ENCODE measurements at places on chromosomes 11 and 22.
A peak's percentile ranks its signal among the peaks of the same experiment; 100 is the strongest.

DNA sequence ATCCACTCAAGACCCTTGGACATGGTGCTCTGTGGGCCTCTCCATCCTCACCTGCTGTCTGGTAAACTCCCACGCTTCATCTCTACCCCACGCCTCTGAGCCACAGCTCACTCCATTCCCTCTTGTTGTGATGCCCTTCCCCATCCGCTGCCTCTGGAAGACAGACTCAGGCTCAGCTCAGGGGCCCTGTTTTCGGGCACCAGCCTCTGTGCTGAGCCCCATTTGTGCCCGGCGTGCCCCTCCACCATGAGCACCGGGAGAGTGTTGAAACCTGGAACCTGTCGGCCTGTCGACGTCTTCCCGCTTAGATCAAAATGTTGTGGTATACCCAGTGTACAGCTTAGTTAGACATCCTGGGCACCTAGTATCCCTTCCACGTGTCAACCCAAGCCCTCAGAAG is 6.5 kb upstream of the SCUBE1 start:
- DNase-seq = no peak

DNA sequence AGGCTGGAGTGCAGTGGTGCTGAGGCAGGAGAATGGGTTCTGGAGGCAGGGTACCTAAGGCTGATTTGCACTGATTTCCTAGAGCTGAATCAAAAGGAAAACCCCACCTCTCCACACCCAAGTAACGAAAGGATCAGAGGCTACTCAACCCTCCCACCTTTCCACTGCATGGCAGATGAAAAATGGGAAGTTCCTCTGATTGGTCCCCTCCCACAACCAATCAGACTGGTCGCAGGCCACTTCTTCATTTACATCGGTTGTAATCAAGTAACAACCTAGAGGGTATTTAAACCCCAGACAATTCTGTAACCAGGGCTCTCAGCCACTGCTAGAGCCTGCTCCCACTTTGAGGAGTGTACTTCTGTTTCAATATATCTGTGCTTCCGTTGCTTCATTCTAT is 18.6 kb upstream of the PARVB start:
- DNase-seq = no peak

DNA sequence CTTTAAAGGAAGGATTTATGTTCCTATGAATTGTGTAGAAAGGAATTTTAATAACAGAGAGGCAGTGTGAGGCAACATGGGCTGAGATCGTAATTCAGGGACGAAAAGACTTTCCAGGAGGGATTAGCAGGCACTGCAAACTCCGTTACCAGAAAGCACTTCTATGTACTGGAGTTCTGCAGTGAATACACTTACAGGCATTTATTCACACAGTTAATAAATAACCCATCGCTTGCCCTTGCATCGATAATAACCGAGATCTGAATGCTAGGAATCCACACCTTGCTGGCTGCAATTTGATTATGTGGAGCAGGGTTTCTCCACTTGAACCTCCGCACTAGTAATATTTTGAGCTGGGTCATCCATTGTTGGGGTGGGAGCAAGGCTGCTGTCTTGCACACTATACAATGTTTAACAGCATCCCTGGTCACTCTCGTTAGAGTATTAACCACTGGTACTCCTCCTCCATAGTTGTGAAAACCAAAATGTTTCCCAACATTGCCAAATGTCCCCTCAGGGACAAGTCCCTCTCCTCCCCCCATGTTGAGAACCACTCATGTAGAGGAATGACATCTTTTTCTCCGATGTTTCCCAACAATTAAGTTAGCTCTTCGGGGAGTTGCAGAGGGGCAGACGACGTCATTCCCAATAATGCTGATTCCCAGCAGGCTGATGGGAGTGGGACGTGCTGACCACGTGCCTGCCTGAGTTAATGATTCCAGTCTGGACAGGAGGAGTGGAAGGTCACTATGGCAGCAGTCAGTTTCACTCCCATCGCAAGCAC is 99.5 kb downstream of the SNX19 start:
- DNase-seq = no peak

DNA sequence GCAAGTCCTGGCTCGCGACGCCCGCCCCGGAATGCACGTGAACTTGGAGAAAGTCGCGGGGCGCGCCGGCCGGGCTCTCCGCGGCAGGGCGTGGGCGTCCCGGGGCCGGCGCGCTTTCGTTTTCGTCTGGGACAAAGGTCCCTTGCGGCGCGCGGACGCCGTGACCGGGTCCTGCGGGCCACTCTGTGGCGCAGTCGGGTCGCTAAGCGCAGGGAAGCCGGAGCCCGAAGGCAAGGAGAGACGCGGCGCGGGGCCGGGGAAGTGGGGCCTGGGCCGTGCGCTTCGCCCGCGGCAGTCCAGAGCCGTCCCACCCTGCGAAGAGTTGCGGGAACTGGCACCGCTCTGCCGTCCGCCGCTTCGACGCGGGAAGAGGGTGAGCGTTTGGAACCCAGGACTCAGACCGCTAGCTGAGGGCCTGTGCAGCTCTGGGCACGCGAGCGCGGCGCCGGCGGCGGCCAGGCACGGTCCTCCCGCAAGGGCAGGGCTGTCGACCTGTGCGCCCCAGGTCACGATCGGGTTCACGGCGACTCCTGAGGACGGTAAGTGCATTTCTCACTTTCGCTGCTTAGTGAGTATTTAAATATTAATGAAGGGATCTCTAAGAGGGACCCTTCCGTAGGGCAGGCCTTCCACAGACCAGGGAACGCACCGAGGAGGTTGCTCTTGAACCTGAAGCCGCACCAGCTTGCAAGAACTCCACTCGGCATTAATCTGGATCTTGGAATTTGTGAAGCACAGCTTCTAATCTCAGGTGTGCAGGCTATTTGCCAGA is 78.0 kb upstream of the PPARA start:
- peak; percentile 72 for DNase-seq

- no peak for DNase-seq
Observed at GRCh38 chr11:45655831-45656230, 9.6 kb downstream of the CHST1 start.

GRCh38 chr11:18172666-18173065 is at the start of gene MRGPRX4:
MRGPRX4 (plus strand) TSS chr11:18172837; CDS start chr11:18173257, 420 bp downstream.
- DNase-seq = no peak

DNA sequence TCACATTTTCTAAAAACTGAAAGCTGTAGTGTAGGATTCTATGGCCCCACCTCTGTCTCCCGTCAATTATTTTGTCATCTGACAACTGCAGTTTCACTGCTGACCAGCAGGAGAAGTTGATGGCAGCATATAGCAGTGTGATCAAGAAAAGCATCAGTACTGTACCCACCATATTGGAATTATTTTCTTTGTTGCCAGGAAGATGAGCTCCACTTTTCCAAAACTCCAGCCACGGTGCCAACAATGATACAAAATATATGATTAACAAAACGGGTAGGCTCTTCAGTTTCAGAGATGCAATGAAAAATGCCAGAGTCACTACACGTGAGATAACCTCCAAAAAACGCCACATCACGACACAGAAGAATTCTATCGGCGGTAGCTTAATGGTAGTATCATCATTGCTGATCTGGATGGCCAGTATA is 41.3 kb downstream of the XKR3 start:
- no peak for DNase-seq

DNA sequence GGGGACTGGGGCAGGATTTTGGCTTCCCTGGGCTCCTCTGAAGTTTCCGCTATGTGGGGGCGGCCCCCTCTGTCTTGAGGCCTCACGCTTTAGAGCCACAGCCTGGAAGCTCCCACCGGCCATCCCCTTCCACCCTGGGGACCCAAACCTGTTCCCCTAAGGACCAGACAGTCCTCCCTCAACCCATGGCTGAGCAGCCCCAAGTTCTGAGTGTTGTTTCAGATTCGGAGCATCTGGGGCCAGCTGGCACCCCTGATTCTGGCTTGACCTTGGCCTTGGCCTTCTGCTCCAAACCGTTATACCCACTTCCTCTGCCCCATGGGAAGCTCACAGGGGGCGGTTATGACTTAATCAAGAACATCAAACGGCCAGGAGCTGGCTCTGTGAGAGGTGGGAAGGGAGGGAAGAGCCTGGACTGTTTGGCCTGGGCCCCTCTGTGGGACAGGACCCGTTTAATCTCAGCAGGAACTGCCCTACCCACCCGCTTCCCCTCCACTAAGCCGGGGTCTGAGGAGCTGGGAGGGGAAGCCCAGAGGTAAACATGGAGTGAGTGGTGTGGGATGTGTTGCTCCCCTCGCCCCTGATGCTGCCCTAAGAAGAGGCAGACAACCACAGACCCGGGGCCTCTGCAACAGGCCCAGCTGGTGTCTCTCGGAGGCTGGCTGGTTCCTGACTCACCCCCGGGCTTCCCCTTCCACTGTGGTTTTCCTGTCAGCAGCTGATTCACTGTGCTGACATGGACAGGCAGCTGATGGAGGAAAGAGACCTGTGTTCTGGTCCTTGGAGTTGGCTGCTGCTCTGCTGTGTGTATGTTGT is 3.4 kb downstream of the CD82 start:
- DNase-seq = peak; percentile 78

DNA sequence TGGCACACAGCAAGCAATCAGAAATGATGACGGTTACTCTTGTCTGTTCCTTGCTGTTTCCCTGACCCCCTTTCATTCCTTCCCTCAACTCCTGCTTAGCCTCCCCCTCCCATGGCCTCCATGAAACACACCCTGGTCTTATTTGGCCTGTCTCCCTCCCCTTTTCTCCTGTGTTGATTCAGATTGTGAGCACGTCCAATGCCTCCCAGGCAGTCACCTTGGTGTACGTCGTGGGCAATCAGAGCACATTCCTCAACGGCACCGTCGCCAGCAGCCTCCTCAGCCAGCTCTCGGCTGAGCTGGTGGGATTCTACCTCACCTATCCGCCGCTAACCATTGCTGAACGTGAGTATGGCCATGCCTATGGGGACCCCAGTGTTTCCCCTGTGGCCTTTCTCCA is 141.1 kb downstream of the C11orf91 start:
- DNase-seq = no peak

GRCh38 chr11:126109941-126110731 is 47.5 kb upstream of the CDON start:
- DNase-seq = no peak

DNA sequence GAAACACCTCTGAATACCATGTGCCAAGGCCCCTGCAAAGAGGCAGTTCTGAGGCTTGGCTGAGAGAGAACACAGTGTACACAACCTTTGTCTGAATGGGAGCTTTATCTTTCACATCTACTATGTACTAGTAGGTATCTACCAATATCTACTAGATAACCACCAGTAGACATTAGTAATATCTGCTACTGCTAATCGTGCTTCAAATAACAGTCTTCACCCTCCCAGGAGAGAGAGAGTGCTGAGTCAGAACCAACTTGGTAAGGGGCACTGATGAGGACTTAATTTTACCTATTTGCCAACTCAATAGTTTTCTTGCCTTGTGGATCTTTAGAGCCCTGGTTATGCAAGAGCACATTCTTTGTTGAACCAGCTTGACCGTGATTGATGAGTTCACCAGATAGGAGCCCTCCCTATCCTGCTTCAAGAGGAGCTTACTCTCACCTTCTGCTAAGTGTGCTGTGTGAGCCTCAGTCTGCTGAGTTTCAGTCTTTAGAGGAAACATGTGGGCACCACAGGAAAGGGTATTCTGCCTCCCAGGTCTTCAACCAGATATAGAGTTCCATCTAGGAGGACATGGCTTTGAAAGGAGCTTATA is 967.5 kb downstream of the NTM start:
- no peak for DNase-seq

- DNase-seq = no peak
Observed at GRCh38 chr11:44857490-44858090, 93.1 kb downstream of the TP53I11 start.

DNA sequence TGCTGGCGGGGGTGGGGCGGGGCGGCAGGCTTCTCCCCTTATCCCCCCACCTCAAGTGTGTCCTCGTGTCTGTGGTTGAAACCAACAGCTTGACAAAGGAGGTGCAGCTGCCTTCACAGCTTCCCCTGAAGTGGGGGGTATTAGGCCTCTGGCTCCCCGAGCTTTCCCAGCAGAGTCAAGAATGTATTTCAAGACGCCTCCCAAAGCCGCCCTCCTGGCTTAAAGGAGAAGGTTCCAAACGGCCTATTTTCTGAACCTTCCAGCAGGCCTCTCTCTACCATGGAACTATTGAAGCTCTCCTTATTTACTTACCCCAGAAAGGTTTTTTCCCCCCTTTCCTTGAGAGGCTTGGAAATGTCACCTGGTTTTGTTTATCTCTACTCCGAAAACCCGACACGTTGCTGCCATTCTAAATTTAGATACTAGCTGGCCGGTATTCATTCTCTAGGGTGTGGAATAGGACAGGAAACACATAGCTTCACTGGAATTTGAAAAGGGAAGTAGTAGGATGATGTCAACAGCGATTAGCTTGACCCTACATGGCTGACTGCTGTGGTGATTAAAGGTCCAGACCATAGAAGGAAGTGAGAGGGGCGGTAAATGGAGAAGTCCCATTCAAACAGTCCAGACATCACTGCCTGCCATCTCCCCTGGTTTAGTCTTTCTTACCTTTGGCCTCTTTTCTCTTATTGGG is 671 bp upstream of the PICALM start:
- peak; percentile 59 for DNase-seq

DNA sequence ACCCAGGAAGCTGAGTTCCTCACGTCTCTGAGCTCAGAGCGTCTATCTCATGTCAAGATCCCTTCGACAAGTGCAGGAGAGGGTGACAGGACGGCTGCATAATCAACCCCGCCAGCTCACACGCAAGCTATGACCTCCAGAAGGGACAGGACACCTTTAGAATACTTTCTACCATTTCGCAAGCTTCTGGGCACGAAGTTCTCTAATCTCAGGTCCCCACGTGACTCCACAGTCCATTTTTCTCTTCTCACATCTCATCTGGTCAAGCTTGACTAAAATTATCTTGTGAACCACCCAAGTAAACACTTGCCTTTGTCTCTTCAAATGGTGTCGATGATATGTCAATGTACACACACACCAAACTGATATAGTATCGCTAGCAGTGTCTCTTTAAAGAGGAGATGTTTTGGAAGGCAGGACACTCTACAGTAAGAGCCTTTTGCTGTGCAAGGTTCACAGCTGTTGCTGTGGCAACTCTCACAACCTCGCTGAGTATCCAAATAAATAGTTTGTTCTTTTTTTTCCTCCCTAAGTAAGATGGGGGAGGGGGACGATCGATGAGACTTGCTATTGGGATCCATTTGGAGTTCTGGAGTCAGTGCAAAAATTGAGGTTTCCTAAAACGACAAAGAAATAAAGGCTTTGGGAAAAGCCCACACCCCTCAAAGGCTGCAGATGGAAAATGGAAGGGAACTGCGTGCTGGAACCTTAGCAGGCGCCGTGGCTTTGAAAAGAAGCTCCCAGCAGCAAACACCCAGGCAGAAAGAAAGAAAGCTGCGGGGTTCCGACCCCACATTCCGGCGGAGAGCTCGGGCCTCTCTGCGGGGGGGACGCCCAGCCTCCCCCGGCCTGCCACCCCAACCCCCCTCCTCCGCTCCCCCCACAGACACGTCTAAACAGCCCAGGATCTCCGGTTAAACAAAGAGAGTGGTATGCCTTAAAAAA is 215.4 kb upstream of the UBASH3B start:
- DNase-seq = peak; percentile 57

- peak; percentile 92 for DNase-seq
Observed at GRCh38 chr11:33257897-33258630, 883 bp downstream of the HIPK3 start.

- DNase-seq = peak; percentile 73
Observed at GRCh38 chr11:75384438-75385080, 14.8 kb upstream of the RPS3 start.

GRCh38 chr11:27186580-27186979 is 146.0 kb downstream of the BBOX1 start:
- no peak for DNase-seq
